Activated B cell treated with CpG ODN at 0.5 μM for 24 hours (primary cell): ENCODE measurements at places on chromosomes 5 and 9.

DNA sequence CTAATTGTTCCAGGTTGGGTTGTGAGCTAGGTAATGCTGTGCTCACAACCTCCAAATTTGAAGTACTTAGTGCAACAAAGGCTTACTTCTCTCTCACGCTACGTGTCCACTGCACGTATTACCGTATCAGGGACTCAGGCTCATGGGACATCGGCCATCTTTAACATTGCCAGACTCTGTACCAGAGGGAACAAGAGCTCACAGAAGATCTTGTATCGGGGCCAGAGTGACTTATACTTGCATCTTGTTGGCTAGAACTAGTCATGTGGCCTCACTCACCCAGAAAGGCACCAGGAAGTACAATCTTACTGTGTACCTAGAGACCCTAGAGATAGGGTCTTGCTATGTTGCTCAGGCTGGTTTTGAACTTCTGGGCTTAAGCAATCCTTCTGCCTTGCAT, 81.1 kb upstream of the KLF9 start:
- no peak for DNase-seq

DNA sequence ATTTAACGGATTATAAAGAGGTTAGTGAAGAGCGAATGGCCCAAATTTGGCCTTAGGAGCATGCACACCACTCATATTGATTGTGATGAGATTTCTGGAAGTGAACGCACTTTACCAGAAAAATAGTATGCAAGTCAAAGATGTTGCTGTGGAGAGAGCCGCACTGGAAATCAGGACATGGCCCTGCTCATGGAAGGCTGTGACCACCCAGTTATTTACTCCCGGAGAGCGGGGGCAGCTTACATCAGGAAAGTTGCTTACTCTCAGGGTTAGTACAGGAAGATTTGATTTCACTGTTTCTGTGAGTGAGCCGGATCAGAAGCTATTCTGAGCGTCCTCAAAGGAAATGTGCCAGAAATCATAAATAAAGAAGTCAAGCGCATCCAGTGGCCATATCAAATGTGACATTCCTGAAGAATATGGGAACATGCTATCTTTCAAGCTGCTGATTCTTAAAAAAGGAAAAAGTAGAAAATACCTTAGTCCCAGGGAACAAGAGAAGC, 42.9 kb upstream of the STRBP start:
- DNase-seq: no peak

- DNase-seq: no peak
Observed at GRCh38 chr5:154451957-154452356, 6.2 kb downstream of the SAP30L start.

GRCh38 chr9:109843641-109844040, 63.6 kb downstream of the PALM2AKAP2 start:
- no peak for DNase-seq

- DNase-seq: no peak
Observed at GRCh38 chr5:94480486-94480885, 137.9 kb downstream of the KIAA0825 start.

- no peak for DNase-seq
Observed at GRCh38 chr9:3480353-3480655, 45.5 kb downstream of the RFX3 start.

- no peak for DNase-seq
Observed at GRCh38 chr5:124650147-124650561, 96.3 kb downstream of the ZNF608 start.

DNA sequence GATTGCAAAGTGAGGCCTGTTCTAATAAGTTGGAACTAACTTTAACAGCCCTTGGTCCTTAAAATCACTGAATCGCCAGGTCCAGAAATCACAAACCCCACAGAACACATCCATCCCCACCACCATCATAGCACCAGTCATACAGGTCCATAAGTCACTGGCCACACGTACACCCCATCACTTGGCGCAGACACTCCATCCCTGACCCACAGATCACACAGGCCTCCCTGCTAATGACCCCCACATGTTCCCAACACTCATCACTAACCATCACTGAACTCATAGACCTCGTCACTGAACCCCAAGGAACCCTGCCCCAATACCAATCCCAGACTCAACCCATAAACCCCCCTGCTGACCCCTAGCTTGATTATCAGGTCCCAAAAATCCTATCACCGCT, 41.2 kb upstream of the ZNF300 start:
- DNase-seq: no peak

DNA sequence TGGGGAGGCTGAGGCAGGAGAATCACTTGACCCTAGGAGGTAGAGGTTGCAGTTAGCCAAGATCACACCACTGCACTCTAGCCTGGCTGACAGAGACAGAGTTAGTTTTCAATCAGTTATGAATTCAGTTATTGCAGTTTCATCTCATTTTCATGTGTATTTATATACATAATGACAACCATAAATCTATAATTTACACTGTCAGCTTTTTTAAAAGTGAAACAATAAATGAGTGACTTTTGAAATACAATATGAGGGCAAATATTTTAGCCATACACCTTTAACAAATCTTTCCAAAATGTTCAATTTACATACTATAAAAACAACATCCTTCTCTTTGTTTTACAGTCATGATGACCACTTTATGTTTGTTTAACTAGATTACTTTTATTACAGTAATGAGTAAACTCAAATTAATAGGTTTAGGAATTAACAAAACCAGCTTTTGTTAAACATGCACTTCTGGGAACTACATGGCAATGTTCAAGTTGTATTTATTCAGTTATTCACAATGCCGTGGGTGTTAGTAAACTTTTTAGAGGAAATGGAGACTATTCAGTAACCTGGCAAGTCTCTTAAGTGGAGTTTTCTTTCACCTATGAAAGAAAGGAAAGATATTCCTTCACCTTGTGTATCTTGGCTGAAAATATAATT, 12.7 kb downstream of the TYRP1 start:
- DNase-seq: no peak

GRCh38 chr9:110923601-110924000, 114.7 kb downstream of the LPAR1 start:
- DNase-seq: no peak

DNA sequence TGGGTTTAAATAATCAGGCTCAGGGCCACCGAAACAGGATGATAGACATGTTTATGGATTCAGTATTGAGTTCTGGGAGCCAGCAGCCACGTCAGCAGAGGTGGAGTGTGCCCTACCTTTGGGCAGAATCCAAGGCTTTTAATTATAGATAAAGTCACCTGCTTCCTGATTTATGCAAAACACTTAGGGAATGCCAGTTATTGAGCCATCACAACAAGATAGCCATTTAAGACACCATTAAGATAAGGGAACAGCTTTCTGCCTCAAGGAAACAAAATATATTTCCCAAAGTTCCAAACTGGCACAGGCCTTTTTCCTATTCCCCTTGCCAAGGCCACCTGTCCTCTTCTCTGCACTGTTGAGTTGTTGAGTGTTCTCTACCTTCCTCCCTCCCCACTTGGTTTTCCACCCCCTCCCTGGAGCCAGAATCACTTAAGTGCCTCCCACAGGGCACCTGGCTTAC, 2.4 kb downstream of the CCL28 start:
- DNase-seq: no peak

DNA sequence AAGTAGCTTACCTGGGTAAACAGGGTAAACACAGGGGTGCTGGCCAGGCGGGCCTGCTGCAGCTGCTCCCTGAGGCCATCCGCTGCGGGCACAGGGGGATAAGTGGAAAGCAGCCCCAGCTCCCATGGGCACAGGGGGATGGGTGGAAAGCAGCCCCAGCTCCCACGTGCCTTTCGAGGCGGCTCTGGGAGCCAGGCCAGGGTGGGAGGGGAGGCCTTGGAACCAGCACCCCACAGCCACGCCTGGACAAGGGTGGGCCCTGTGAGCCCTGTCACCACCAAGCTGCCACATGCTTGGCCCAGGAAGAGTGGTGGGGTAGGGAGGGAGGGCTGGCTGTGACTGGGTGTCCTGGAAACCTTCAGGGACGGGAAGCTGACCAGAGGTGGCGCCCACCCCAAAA, 7.8 kb upstream of the CARD9 start:
- DNase-seq: no peak

DNA sequence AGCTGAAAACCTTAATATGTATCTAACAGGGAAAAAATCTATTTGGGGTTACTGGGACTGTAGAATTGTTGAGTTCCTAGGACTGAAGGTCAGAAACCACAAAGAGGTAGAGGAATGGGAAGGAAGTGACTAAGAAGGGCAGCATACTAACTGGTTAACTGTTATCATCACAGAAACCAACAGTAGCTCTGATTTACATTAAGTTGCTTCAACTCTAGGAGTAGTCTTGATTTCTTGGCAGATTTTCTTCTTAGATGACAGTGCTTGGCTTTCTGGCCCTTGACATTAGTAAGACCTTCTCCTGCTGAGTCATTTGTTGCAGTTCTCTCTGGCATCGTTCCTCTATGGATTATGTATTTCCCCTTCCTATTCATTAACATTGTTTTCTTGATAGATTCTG, 116.1 kb upstream of the RASA1 start:
- DNase-seq: no peak

DNA sequence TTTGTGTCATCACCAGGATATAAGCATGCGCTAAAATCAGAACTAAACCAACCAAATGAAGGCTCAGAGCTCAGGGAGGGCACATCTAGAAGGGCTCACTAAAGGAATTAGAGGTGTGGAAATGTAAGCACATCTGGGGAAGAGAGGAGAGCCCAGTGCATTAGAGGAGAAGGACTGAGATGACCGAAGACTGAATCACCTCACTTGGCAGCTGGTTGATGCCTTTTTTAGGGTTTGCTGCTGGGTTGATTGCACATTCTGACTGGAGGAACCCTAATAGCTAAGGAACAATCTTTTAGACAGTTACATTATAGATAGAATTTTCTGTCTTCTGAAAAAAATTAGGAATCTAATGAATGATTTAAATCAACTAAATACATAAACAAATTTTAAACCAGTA, 8.2 kb upstream of the IFNA21 start:
- DNase-seq: no peak
